Cerebellum (tissue), 4 donors: ENCODE measurements at places on chromosomes 1 and 21. TPM values are rescaled to one million over a fixed set of nuclear protein-coding genes. Genes with fewer than 3 reads are reported as not detected.

GRCh38 chr1:59967141-59967697 lies 40.6 kb upstream of the CYP2J2 start:
- DNase-seq, result no peak

DNA sequence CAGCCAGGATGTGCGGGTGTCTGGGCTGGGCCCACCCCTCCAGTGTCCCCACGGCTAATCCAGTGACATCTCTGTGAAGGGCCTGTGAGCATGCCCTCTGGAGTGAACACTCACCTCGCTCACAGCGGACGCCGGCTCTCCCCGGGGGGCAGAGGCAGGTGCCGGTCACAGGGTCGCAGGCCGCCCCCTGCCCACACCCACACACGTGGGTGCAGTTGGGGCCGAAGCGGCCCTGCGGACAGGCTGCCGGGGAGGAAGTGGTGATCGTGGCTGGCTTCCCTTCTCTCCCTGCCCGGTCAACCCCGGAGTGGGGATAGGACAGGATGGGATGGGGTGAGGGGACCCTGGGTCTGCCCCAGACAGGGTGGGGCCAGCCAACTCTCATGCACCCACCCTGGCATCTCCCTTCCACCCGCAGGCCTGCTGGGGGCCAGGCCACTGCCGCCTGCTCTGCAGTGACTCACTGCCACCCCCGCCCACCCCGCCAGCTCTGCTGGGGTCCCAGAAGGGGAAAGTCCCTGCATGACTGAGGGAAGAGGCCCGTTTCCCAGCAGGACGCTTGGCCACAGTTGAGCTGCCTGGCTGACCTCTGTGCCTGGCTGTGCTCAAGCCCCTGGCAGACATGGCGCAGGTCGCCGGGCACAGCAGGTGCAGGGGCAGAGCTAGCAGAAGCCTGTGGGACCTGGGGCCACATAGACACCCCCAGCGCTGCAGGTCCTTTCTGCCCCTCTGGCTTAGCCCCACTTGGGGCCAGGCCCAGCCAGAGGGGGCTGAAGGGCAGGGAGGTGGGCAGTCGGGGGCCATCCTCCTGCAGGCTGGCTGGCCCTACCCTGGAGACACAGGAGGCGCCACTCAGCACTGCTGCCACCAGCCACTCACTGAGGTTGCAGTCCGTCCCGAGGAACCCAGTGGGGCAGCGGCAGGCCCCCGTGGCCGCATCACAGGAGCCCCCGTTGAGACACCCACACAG lies 41.6 kb downstream of the ARHGEF16 start:
- no peak for DNase-seq

DNA sequence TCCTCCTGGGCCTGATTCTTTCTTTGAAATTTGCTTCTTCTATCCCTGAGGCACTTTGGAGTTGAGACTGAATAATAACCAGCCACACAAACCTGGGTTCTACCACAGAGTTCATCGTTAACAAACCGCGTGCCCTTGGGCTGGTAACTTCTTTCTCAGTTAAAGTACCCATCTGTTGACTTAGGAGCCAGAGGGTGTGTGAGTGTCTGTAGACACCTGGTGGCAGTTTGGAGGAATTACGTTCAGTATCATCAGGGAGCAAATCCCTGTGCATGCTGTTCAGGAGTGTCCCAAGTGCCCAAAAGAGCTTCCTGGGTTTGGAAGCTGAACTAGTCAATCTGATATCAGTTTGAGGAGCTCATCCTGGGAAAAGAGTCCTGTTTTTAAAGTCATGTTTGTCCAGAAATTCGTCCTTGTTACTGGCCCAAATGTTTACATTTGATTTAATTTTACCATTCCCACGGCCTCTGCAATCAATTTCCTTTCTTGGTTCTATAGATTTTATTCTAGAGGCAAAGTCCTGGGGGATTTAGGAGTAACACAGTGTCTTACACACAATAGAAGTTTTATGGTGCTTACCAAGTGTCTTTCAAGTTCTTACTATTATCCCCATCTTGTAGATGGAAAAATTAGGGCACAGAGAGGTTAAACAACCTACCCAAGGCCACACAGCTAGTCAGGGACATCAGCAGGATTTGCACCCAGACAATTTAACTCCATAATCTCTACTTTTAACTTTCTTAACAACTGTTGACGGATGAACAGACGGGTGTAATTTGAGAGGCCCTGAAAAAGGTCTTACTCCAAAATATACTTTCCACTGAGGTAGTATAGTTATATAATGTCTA lies 26.7 kb upstream of the RPTN start:
- DNase-seq, result peak; percentile 15

DNA sequence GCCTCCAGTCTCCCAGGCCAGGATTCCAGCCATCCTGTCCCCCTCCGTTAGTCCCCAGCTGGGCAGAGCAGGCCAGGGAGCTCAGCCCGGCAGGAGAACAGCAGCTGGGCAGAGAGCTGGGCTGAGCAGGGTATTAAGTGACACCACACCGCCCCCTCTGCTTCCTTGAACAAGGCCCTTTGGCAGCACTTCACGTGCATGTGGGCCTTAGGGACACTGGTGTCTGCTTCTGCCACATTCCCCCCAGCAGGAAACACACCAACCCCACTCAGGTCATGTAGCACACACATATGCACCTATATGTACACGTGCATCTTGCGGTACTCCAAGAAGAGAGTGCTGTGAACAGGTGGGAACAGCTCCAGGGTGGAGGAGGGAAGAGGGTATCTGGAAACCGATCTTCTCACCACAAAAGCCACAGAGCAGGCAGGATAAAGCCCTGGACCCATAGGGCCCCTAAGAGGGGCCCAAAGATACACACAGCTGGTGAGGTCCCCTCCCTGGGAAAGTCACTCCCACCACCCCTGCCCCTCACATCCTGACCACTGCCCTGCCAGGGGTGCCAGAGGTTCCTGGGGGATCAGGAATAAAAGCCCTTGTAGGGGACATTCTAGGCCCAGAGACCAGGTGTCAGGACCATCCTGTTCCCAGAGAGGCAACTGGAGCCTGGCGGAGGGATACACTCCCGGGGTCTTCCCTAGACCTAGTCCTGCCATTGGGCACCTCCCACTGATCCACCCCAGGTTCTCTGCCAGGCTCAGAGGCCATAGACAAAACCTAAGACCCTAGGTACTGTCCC lies 4.5 kb downstream of the EPHA2 start:
- DNase-seq, result no peak

- peak; percentile 4 for DNase-seq
Measured at GRCh38 chr1:77742011-77742555, 17.6 kb downstream of the USP33 start.

- DNase-seq, result no peak
Measured at GRCh38 chr1:206463911-206464310, 6.4 kb upstream of the IKBKE start.

- DNase-seq, result no peak
Measured at GRCh38 chr1:26730695-26731094, 34.9 kb downstream of the ARID1A start.

- DNase-seq, result no peak
Measured at GRCh38 chr1:94936861-94937620, 10.1 kb upstream of the CNN3 start.

The MYOC gene
- total RNA-seq, result 0.27 TPM

The SLFNL1 gene
- total RNA-seq, result 3.4 TPM
